ENCODE measurements at places on chromosomes 12 and 14. TPM values are rescaled to one million over a fixed set of nuclear protein-coding genes. Genes with fewer than 3 reads are reported as not detected.

- no peak for DNase-seq
Measured at GRCh38 chr14:50964683-50965390, 20.6 kb upstream of the PYGL start.

DNA sequence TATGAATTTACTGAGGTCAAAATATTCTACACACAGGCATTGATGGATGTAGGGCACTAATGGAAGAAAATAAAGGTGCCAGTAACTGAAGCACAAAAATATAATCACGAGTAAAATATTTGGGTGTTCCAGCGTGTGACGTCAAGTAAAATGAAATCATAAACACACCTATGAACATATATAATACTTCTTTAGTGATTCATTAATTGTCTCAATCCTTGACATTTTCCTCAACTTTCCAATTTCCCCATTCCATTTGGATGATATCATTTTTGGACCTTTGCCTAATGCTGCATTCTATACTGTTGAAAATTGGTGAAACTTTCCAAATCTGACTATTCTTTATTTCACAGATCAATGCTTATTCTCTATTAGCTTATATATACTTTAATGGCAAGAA is 649.3 kb downstream of the GALC start:
- DNase-seq, result no peak

DNA sequence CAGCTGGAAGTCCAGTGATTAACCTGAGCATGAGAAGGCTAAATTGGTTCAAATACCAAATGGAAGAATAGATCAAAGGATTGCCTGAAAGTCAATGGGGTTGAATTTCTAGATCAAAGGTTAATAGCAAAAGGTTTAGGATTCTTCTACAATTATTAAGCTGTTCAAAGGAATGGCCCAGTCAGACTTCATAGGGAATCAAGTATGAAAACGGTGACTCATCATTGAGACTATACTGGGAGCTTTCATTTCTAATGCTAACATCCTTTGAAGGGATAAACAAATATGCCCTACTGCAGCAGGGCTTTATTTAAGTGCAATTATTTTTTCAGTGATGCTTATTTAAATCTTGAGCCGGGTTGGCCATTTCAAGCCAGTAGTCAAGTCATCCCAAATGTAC is 152.8 kb downstream of the RIMBP2 start:
- DNase-seq, result no peak

- DNase-seq, result no peak
Measured at GRCh38 chr14:21526672-21527317, 649 bp upstream of the SALL2 start.

DPF3 gene
- 27.3 TPM for total RNA-seq

GRCh38 chr14:49189375-49189774 is 396.8 kb downstream of the RPS29 start:
- no peak for DNase-seq

GRCh38 chr14:104298458-104298857 is 160.1 kb downstream of the KIF26A start:
- peak; percentile 37 for DNase-seq

ART4 gene
- 5.6 TPM for total RNA-seq

CCDC177 gene
- total RNA-seq, result not detected

DNA sequence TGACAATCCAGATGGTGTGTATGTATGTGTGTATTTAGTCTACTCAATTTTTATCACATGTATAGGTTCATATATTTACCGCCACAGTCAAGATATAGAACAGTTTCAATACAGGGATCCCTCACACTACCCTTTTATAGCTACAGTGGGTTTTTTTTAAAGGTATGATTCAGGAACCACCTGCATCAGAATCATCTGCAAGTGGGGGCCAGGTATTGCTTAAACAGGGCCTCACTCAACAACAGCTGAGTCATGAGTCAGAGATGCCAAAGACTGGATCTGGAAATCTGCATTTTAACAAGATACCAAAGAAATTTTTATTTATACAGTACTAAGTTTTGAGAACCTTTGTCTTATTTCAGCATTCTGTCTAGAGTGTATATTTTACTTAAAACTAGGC is 117.6 kb downstream of the SLC35F4 start:
- DNase-seq, result no peak

NOVA1 gene
- total RNA-seq, result 3.8 TPM

GPRC5D gene
- total RNA-seq, result not detected
